Left renal cortex interstitium (tissue), 4 donors: ENCODE measurements at places on chromosomes 7 and 10. TPM values are rescaled to one million over a fixed set of nuclear protein-coding genes. Genes with fewer than 3 reads are reported as not detected.

GRCh38 chr7:32069116-32069650, 1.0 kb downstream of the PDE1C start:
- DNase-seq = no peak

- DNase-seq = no peak
These were observed 46.3 kb upstream of the RNF216 start for GRCh38 chr7:5827755-5828154.

DNA sequence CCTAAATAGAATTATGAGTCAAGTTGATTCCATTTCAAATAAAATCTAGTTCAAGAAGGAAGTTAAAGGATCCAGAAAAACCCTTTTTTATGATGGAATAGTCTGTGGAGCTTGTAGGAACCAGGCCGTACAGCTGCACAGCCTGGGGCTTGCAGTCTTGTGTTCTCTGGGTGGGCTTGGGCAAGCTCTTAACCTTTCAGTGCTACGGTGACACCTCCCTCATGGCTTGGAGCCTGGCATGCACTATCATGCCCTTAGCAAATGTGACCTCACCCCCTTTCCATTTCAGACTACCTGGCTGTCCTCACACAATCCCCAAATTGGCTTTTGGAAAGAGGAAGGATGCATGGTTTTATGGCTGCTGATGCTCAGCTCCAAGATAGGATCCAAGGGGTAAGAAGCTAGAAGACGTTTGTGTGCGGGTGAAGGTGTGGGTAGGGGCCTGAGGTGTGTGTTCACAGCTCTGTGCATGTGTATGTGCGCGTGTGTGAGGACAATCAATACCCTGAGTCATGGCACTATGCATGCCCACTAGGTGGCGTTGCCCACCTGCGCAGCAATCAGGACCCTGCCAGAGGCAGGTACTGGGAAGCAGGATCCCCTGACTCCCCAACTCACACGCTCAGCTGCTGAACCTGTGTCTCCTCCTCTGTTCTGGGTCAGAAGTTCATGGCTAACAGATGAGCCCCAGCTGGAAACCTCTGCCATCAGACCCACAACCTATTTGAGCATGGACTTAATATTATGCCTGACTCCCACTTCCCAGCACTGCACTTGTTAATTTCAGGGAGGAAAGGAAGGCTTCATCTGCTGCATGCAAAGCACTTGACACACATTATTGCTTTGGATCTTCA, 113.4 kb downstream of the PTPN20 start:
- DNase-seq = no peak

DNA sequence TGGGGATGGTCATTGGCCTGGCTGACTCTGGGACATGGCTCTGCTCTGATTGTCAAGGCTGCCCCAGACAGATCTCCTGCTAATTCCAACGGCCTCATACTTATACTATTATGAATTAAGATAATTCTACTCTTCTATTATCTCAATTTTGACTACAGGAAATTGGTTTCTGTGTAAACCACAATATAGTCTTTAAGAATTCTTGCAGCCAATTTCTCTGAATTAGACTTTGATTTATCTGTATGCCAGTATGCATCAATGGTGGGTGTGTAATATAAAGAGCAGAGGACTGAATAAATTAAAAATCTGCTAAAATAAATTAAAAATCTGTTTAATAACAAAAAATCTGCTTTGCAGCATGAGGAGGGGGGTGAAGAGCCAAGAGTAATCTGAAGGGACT, 27.0 kb downstream of the HIBADH start:
- DNase-seq = no peak

DNA sequence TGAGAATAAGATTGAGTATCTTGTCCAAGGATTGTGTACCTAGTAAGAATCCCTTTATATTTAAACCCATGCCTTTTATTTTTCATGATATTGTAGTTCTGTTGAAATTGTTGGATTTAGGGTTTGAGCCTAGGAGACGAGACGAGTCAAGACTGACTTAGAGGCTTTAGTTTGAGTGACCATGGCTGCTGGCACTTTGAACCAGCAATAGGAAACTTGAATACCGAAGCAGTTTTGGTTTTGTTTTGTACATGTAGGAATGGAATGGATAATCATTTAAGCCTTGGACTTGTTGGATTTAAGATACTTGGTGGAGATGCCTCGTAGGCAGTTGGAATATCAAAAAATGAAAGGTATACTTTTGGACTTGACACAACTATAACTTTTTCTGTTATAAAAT, 229.0 kb downstream of the BICC1 start:
- no peak for DNase-seq

DNA sequence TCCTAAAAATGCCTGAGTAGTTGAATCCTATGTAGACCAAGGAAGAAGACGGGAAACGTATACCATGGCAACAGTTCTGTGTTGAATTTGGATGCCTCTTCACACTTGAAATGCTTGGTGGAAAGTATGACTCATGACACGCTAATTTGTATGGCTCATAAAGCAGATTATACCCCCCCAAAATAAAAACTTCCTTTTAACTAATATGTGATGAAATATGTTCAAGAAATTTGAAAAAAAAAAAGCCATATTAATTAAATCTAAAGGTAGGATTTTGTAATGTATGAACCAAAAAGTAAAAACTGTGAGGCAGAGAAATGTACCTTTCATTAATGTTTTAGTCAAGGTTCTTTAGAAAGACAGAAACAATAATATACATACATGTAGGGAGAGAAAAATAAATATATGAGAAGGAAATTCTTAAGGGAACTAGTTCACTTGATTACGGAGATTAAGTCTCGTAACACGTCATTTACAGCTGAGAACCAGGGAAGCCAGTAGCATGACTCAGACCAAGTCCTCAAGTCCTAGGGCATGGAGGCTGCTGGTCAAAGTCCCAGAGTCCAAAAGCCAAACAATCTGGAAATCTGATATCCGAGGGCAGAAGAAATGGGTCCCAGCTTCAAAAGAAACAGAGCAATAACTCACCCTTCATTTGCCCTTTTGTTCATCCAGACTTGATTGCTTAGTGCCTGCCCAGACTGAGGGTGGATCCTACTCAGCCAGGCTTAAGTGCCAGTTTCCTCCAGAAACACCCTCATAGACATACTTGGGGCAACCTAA, 485.1 kb downstream of the SEMA3D start:
- DNase-seq = no peak

DNA sequence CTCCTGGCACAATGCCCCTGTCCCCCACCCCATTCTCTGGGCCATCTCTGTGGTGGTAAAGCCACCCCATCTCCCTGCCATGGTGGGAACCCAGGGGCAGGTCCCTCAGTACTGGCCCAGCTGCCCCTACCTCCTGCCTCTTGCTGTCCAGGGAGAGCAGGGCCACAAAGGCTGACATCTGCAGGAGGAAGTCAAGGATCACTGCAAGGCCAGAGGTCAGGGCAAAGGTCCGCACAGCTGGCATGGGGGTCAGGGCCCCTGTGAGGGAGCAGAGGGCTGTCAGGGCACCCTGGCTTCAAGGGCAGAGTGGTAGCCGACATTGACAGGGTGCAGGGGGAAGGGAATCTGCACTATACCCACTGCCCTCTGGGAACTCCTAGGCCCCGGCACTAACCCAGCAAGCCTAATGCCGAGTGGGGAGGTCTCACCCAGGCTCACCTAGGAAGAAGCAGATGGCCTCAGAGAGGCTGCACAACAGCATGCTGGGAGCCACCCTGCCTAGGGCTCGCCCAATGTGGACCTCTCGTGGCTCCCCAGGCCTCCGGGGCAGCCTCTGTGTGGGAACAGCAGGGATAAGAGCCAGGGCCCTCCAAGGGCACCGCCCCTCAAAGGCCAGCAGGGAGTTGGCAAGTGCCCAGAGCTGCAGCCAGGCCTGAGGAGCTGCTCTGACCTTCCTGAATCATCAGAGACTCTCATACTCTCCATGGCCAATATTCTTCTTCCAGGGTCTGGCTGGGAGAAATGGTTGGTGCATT, 7.7 kb downstream of the NPC1L1 start:
- no peak for DNase-seq

DNA sequence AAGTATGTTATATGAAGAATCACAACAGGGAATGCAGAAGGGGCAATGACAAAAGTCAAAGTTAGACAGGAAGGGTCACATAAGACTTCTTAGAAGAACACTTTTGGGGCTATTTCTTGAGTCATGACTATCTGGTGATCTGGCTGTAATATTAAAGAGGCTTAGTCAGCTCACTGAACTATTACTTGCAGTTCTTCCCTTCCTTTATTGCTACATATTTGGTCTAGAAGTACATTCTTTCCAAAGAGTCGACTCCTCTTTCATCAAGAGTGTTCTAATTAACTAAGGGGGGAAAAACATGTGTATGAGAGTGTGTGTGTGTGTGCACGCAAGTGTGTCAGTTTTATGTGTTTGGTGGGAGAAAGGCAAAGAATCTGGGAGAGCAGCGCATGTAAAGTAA, 247.3 kb upstream of the LRRTM3 start:
- no peak for DNase-seq

DNA sequence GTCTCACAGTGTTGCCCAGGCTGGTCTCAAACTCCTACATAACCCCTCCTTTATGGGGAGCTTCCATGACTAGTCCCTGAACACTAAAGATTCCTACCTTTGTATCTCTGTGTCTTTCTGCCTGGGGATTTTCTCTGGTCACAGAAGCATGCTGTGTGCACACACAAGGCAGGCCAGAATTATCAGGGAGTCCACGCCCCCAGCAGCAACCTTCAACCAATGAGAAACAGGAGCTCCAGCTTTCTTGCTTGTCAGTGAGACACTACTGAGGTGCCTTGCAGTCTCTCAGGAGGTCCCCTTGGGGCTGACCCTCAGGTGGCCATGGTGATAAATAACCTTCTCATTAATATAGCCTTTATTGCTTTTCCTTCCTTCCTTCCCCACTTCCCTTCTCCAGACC, 45.1 kb upstream of the AUTS2 start:
- no peak for DNase-seq

DNA sequence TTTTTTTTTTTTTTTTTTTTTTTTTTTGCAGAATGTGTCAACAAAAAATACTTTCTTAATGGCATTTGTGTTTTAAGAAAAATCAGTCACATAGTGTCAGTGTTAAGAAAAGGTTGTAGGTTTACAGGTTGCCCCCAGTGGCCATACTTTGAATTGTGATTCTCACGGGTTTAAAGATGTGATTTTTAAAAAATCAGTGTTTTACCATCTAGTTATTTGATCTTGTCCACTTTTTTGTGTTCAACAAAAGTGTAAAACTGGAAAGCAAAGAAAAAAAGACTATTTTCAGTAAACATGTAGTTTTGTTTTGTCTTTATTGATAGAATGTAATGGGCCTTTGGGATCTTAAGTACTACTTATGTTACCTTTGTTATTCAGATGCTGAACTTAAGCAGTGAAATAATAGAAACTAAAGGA, 25.7 kb downstream of the SUV39H2 start:
- no peak for DNase-seq

GRCh38 chr7:138982204-138982623, 1.0 kb upstream of the KIAA1549 start:
- DNase-seq = no peak

DNA sequence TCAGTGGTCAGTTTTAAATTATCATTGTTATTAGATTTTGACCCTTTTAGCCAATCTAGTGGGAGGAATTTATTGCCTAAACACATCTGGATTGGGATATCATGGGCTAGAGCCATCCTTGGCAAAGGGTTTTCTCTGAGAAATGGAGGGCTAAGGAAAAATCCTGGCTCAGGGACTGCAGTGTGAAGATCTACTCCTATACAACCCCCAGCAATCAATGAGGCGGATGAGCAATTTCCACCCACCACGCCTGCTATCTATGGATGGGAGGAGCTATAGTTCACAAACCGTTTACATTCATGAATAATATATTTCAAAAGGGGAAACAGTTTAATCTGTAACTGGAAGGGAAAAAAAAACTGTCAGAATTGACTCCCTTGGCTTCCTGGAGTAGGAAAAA, 2.7 kb downstream of the CAV1 start:
- DNase-seq = no peak

- DNase-seq = no peak
These were observed 22.2 kb downstream of the ENTPD7 start for GRCh38 chr10:99681553-99681952.

DNA sequence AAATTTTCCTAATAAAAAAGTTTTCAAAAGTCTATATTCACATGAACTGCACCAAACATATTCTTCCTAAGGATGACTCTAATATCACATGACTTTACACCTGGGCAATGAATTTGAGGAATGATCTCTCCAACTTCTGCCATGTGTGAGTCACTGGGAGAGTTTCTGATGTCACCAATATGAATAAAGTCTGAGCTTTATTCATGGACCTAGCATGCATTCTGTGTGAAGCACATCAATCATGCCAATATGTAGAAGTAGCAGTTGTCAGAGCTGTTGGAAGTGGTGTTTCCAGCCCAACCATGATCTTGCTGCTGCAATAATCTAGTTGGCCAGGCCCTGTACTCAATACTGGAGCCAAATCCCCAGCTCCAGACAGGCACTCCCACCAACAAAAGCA, 91.7 kb upstream of the IFRD1 start:
- DNase-seq = no peak

DNA sequence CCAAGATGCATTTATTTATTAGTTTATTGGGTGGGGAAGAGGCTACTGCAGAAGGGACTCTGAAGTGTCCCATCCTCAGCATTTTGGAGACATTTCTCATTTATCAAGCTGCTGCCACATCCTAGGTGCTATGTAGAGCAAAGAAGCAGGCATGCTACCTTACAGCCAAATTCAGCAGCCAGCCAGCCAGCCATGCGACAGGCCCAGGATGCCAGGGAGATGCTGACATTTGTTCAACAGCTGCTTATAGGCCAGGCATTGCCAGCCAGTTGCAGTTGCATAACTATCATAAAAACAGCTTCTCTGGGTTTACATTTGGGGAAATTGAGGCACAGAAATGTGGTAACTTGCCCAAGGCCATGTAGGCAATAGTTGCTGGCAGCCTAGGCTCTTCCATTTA, 2.3 kb downstream of the SLC29A3 start:
- DNase-seq = no peak

DNA sequence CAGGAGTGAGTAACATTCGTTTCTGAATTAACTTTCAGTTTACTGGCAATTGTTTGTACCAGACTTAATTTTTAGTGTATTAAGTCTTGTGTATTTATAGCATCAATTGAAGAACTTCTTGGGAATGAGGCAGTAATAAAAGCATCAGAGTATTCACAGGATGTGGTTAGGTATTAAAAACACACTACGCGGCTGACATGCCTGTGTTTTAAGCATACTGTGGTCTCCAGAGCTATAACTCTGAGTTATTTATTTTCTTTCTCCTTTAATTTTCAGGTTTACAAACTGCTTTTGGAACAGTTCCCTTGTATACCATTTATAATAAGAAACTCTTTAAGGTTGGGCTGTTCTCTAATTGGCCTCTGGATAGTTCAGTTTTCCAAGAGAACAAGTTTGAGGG, 626.1 kb upstream of the NRG3 start:
- DNase-seq = no peak

- DNase-seq = no peak
These were observed 93.8 kb upstream of the SMNDC1 start for GRCh38 chr10:110398419-110399105.

GRCh38 chr10:58586282-58587245, 73.9 kb downstream of the BICC1 start:
- no peak for DNase-seq

DNA sequence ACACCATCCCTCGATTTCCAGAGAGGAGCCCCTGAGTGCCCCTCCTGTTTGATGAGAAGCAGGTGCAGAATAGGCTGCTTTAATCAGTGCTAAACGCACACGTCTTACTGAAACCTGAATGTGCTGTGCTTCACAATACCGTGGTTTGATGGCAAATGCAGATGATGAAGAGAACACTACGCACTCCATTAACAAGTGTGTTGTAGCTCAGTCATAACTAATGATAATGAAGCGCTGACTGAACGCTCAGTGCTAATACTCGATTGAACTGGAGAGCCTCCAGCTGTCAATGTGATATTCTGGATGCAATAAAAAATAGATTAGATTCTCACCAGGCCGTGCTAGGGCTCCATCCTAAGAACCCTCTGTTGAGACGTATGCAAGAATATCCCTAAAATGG, 279.7 kb upstream of the PLPP4 start:
- no peak for DNase-seq

AKR1C4 gene
- polyA plus RNA-seq = not detected

CYP2C19 gene
- polyA plus RNA-seq = 0.14 TPM

FGL2 gene
- polyA plus RNA-seq = 81.7 TPM
